ENCODE measurements at places on chromosomes 13 and 19.
A peak's percentile ranks its signal among the peaks of the same experiment; 100 is the strongest.

GRCh38 chr19:290372-291005, 714 bp downstream of the PLPP2 start:
- DNase-seq = no peak

DNA sequence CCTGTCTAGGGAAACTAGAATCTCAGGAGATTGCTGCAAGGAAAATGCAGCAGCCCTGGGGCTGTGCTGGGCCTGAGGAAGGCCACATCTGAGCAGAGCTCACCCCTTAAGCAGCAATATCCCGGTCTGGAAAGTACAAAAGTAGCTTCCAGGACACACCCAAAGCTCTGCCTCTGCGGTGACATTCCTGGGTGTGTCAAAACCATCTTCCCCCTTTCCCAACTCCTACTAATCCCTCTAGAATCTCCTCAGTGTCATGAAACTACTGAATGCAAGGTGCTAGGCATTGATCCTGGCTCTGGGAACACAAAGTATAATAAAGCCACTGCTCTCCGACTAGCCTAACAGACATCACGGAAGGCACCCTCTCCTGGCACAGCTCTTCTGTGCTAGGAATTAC, 5.0 kb downstream of the PBX4 start:
- no peak for DNase-seq

- no peak for DNase-seq
Measured at GRCh38 chr13:109235901-109236300, 550.5 kb downstream of the IRS2 start.

DNA sequence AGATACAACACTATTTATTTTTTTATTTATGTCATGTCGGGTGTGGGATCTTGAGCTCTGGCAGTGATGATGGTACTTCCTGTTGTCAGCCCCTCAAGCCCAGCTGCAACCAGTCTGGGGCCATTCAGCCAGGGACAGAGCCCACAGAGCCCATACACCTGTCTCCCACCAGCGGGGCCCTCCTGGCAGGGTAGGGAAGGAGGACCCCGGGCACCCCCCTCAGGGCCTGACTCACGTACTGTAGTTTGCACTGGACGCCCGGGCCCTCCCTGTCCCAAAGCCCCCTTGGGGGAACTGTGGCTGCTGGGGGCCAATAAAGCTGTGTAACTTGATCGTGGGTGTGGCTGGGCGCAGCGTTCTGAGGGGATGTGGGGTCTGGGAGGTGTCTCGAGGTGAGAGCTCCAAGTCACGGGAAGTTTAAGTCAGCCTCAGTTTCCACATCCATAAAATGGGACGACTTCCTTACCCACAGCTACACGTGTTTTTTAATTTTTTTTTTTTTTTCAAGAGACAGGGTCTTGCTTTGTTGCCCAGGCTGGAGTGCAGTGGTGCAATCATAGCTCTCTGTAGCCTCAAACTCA, 9.5 kb downstream of the ATG4D start:
- DNase-seq = no peak

DNA sequence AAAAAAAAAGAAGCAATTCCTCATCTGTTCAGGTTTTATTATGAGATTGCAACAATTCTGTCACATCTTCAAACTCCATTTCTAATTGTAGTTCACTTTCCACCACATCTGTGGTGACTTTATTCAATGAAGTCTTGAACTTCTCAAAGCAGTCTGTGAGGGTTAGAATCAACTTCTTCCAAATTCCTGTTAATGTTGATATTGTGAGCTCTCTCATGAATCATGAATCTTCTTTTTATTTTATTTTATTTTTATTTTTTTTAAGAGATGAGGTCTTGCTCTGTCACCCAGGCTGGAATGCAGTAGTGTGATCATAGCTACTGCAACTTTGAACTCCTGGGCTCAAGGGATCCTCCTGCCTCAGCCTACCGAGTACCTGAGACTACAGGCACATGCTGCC, 19.6 kb downstream of the ARHGAP35 start:
- DNase-seq = no peak

DNA sequence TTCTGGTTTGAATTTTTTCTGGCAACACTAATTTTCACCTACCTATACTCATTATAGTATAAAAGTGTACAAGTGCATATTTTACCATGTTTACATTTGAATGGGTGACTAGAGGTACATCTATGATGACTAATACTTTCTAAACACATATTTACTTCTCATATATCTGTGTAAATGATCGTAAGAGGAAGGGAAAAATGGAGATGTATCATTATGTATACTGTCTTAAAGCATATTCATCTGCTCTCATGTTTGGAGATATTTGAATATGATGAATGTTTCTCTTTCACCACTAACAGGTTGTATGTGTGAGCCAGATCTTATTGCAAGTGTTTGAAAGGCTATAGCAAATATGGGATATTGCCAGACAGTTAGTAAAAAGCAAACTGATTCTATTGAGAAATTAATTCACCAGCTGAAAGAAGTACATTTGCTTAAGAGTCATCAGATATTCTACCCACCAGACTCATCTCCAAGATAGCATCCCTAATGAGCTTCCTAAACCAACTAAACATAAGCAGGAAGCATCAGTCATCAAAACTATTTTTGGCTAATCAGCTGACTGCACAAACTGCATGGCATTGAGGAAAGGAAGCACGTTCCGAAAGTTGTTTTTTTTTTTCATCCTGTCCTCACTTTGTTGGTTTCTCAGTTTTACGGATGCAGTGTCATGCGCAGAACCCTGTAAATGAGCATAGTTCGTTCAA, 738.2 kb downstream of the GPC5 start:
- DNase-seq = peak; percentile 7

- no peak for DNase-seq
Measured at GRCh38 chr19:50381881-50382729, 2.0 kb upstream of the POLD1 start.

DNA sequence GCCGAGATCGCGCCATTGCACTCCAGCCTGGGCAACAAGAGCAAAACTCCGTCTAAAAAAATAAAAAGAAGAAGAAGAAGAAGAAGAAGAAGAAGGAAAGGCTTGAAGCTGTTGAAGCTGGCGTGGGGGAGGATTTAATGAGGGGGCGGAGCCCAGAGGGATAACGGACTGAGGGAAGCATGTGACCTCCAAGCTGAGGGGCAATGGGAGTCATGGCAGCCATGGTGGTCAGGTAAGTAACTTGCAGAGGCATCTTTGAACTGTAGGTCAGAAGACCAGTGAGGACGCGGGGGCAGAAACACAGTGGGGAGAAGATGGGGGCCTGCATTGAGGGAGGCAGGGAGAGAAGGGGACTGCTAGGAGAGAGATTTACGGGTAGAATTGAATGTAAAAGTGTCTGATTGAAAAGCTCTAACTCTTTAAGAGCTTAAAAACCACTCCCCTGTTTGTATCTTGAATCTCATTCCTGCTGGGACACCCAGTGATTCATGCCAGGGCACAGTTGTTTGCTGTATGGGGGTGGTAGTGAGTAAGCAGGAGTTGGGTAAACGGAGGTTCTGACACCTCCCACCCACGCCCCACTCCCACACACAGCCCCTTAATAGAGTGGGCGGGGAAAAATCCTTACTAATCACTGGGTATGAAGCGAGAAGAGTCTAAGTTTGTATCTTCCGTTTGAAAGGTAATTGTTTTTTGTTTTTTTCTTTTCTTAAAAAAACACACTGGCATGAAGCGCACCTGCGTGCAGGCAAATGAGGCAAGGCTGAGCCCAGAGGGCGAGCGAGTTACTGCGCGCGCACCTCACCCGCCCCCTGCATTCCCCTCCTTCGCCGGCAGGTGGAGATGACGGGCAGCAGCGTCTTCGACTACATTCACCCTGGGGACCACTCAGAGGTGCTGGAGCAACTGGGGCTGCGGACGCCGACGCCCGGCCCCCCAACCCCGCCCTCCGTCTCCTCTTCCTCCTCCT, 13.0 kb downstream of the TMEM160 start:
- peak; percentile 83 for DNase-seq

- DNase-seq = no peak
Measured at GRCh38 chr13:40495621-40496001, 170.8 kb downstream of the FOXO1 start.

GRCh38 chr19:48644355-48644754, 1.6 kb downstream of the CA11 start:
- no peak for DNase-seq

- DNase-seq = no peak
Measured at GRCh38 chr13:49353908-49354307, 90.0 kb downstream of the CAB39L start.

DNA sequence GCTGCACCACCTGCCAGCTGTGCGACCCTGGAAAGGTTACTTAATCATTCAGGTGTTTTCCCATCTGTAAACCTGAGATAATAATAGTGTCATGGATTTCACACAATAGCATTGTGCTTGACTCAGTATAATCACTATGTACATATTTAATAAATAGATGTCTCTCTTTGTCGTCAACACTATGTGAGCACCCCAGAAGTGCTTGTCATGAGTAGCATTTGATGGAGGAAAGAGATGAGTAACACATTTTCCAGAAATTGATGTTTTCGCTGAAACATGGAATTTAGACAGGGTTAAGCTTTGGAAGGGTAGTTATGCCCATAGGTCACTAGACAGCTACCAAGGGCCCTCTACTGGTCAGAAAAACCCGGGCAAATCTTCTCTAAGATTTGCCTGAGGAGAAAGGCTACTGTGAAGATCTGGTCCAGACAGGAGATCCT, 9.5 kb upstream of the MBNL2 start:
- no peak for DNase-seq

DNA sequence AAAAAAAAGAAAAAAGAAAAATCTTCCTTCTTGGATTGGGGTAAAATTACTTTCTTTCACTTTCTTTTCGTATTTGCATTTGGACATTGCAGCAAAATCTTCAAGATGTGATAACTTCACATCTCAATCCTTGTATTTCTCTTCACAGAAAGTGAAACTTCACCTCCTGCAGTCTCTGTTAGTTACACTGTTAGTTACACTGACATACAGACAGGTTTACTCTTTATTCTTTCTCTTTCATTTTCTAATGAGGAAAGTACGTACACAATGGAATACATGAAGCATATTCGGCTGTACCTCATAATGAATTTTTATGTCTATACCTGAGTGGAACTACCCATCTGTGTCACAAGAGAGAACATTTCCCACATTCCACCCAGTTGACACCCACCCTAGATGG, 459.1 kb upstream of the GPC6 start:
- DNase-seq = no peak

GRCh38 chr19:5120321-5120720, 151.4 kb downstream of the KDM4B start:
- no peak for DNase-seq

DNA sequence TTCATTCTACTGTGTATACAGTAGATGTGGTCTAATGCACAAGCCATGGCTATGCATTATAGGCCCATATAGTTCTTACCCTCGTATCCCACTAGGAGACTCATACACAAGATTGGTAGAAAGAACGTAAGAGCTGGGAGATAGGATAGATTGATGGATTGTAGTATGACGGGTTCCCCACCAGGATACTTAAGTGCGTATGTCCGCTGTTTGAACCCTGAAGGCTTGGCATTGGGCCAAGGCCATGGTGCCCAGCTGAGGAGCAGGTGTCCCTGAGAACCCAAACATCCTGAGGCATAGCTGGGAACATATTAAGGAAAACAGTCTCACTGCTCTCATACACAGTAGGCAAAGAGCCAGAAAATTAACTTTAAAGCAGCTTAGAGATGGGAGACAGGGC, 617.5 kb upstream of the KLF12 start:
- no peak for DNase-seq

DNA sequence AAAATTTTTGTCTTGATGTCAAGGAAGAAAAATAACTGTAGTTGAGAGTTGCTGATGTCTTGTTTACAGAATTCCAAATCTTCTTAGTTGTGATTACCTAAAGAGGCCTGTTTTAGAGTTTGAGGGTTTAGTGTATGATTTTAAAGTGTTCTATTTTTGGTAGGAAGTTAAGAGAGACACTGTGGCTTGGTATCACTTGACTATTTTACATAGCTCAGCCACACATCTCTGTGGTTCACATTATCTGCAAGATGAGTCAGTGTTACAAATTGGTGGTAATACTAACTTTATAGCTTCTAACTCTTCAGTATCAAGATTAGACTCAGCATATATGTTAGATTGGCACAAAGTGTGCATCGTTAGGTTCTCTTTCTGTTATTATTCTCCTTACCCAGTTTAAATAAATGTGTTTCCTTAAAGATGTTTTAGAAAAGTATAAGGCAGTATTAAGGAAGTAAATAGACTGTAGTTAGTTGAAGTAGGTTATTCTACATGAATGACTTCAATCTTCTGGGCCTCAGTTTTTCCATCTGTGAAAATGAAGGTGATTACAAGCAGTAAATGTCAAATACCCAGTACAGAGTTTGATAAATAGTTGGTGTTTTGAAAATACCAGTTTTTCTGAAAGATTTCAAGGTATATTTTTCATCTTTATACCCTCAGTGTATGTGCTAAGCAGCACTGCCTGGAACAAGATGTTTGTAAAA, 33.4 kb downstream of the COG6 start:
- DNase-seq = no peak

- no peak for DNase-seq
Measured at GRCh38 chr13:42766016-42766415, 15.4 kb upstream of the FAM216B start.

- DNase-seq = no peak
Measured at GRCh38 chr19:7440188-7440975, 48.5 kb downstream of the PEX11G start.

DNA sequence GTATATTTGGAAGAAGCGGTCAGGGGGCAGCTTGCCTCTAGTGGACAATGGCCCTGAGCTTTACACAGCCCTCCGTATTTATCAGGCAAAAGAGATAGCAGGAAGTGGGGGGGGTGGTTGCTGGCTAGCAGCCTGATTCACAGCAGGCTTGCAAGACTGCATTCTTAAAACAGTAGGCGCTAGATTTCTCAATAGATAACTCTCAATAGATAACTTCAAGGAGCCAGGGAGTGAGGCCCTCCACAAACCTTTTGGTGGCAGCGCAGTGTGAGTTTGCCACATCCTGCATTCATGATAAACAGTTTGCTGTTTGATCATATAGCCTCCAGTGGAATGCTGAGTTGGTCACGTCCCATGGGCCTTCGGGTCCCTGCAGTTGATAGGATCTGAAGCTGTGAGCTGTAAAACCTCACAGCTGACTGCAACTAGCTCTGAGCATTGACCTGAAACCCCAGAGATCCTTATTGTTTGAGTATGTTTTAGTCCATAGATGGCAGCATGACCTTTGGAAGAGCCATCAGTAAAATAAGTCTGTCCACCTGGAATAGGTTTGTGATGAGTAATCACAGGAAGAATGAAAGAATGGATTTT, 12.2 kb downstream of the FPR3 start:
- DNase-seq = peak; percentile 86

- DNase-seq = no peak
Measured at GRCh38 chr19:49887665-49888509, 8.8 kb downstream of the IL4I1 start.

Data from inflammatory macrophage treated with lipopolysaccharide for 4 hours (primary cell).